C1 segment of cervical spinal cord (tissue), 14 donors: ENCODE measurements at places on chromosomes 2 and 18.

GRCh38 chr18:59697236-59697932, at the start of gene CCBE1:
TSS of gene CCBE1 (minus strand) at chr18:59697423.
- no peak for DNase-seq

DNA sequence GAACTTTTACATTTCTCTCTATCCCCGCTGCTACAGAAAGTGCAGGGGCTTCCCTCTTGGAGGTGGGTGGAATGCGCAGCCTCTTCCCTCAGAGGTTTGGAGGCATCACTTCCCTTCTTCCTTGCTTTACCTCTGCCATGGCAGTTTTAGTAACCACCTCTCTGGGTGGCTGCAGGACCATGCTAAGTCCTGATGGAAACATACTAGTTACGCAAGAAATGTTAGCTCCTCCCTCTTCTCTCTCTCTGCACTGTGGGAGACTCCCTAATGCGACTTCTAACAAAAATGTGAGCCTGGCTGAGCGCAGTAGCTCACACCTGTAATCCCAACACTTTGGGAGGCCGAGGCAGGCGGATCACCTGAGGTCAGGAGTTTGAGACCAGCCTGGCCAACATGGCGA, 116.8 kb upstream of the RAB6C start:
- DNase-seq: no peak

- no peak for DNase-seq
Observed at GRCh38 chr2:64939332-64939917, 49.8 kb upstream of the SLC1A4 start.

- no peak for DNase-seq
Observed at GRCh38 chr2:99727199-99727598, 237.4 kb upstream of the REV1 start.

DNA sequence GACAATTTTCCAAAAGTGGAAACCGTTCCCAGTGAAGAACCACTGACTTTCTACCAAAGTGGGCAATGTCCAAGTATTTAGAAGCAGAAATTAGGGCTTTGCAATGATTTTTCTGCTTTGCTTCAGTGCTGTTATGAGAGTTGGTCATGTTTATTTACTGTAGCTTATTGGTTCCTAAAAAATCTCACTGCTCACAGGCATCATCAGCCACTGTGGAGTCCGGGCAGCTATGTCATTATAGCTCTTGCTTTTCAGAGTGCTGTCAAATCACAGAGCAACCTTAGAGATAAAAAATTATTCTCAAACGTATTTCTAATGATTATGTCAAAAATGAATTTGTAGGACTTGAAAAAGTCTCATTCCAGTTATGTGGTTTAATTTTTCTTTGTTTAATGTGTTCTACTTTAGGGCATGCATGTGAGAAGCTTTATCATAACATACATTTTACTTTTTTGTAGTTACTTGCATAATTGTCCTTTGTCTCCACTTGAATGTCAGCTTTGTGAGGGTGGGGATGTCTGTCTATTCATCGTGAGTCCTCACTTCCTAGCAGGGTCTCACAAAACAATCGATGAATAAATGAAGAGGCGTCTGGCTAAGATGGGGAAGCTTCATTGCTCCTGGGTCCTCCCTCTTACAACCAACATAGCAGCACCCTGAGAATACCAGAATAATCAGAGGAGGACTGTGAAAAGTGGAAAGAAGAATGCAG, 117.6 kb downstream of the TPGS2 start:
- no peak for DNase-seq

- no peak for DNase-seq
Observed at GRCh38 chr2:47487498-47487875, 84.5 kb downstream of the MSH2 start.

- DNase-seq: no peak
Observed at GRCh38 chr2:71786291-71787107, 333.1 kb downstream of the DYSF start.

GRCh38 chr2:71789556-71790204, 336.3 kb downstream of the DYSF start:
- DNase-seq: no peak

GRCh38 chr2:84301717-84302116, 157.4 kb downstream of the SUCLG1 start:
- DNase-seq: no peak

GRCh38 chr2:85854166-85854509, 34.7 kb downstream of the ST3GAL5 start:
- DNase-seq: no peak

- no peak for DNase-seq
Observed at GRCh38 chr2:65016789-65017188, 27.6 kb downstream of the SLC1A4 start.

GRCh38 chr2:85769236-85769982, 15.6 kb downstream of the ATOH8 start:
- DNase-seq: no peak

- no peak for DNase-seq
Observed at GRCh38 chr2:44931198-44931780, 10.2 kb upstream of the SIX3 start.

- DNase-seq: no peak
Observed at GRCh38 chr2:143186876-143187275, 57.7 kb downstream of the ARHGAP15 start.

DNA sequence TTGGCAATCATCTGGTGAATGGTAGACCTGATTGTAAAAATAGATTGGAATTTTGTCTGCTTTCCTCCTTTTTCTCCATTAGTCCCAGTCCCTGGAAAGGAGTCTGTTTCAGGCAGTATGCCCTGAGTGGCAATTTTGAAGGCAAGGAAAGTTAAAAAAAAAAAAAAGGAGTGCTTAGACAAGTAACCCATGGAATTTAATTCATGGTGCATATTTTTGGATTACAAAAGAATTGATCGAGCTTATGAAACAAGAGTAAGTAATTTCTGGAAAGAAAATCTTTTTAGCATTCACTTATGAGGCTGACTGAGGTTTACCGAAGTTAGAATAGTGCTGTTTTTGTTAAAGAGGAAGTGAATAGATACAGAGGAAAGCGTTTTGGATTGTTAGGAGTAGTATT, 29.4 kb upstream of the TMEM178A start:
- DNase-seq: no peak

GRCh38 chr2:160928854-160929301, 231.3 kb upstream of the TANK start:
- no peak for DNase-seq

GRCh38 chr2:31233231-31233630, 721 bp upstream of the EHD3 start:
- peak; percentile 45 for DNase-seq

GRCh38 chr2:37602702-37603101, 68.7 kb downstream of the CDC42EP3 start:
- DNase-seq: no peak

GRCh38 chr2:168278424-168278888, 31.1 kb upstream of the STK39 start:
- no peak for DNase-seq

- DNase-seq: no peak
Observed at GRCh38 chr2:109148117-109148746, 19.2 kb downstream of the SH3RF3 start.

- DNase-seq: no peak
Observed at GRCh38 chr18:36274083-36274715, 23.3 kb upstream of the FHOD3 start.

DNA sequence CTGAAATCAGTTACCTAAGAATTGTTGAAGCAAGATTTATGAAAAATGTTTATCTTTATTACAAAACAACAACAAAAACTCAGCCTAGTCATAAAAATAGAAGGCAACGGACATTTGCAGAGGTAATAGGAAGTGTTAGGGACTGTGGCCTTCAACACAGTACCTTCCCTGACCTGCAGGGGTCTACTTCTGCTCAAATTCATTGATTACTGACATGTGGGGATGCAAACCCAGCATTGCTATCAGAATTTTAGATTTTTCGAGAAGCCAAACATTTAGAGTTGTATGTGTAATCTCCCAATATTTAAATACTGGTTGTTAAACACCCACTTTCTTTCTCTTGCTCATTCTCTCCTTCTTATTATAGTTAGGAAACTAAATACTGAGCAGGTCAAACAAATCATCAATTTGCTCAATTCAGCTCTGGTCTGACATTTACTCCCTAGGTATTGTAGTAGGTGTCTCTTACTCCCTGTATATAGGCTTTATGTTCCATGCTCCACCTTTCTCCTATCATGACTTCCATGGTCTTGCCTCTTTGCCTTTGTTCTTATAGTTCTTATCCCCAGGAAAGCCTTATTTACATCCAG, 198.5 kb downstream of the UBE2E3 start:
- no peak for DNase-seq

- DNase-seq: no peak
Observed at GRCh38 chr2:122236152-122236874, 480.9 kb downstream of the TSN start.

DNA sequence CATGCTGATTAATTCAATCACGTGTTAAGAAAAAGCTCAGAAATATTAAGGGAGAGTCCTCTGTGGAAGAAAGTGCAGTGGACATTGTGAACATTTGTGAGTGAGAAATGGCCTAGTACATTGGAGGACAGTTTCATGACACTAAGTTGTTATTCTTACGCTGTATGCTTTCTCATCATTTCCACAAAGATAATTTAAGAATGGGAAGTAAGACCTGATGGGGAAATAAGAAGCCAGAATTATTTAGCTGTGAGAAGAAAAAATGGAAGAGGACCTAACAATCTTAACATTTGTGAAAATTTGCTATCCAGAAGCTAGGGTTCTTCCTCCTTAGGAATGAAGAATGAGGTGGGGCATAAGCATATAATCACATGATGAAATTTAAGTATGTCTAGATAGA, 15.2 kb upstream of the RAPH1 start:
- DNase-seq: no peak

DNA sequence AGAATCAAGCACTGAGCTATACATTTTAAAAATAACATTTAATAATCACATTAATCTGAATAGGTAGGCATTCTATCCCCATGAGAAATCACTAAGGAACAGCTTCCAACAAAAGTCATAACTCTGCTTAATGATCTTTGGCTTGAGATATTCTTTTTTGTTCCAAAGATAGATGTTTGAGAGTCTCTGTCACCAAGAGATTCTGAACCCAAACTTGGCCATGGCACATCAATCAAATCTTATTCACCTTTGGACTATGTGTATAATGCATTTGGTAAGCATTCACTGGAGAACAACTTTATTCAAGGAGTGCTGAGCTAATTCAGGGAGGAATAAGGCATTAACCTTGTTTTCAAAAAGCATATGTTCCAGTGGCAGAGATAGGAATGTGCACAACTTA, 743.3 kb downstream of the SLC4A3 start:
- DNase-seq: no peak

- no peak for DNase-seq
Observed at GRCh38 chr2:10678225-10678624, 11.6 kb downstream of the NOL10 start.

GRCh38 chr2:242030226-242030575, 160.7 kb downstream of the RTP5 start:
- DNase-seq: no peak

GRCh38 chr2:154771664-154772284, 73.3 kb downstream of the KCNJ3 start:
- DNase-seq: no peak

- DNase-seq: no peak
Observed at GRCh38 chr2:240098349-240098748, 37.8 kb downstream of the COPS9 start.

- no peak for DNase-seq
Observed at GRCh38 chr2:148658807-148659722, 14.5 kb downstream of the EPC2 start.
